ENCODE measurements at places on chromosomes 5 and 9.

GRCh38 chr5:151642472-151643140 lies 44.1 kb downstream of the SPARC start:
- DNase-seq: no peak

GRCh38 chr5:10705747-10706146 lies 55.3 kb downstream of the DAP start:
- no peak for DNase-seq

- DNase-seq: no peak
These were observed 37.8 kb downstream of the RALGPS1 start for GRCh38 chr9:126952205-126952977.

GRCh38 chr5:178535299-178536175 lies 54.7 kb downstream of the COL23A1 start:
- DNase-seq: no peak

- no peak for DNase-seq
These were observed 1095.7 kb upstream of the DMAC1 start for GRCh38 chr9:8895106-8895860.

GRCh38 chr9:35664531-35665470 lies at the start of gene ARHGEF39:
Gene ARHGEF39 (minus strand): TSS chr9:35665195. CDS start chr9:35665169, 26 bp downstream.
- peak; percentile 31 for DNase-seq

- peak; percentile 48 for DNase-seq
These were observed 684 bp downstream of the DNAJA1 start for GRCh38 chr9:33025572-33026342.

- no peak for DNase-seq
These were observed 534 bp downstream of the SRFBP1 start for GRCh38 chr5:121962347-121962670.

DNA sequence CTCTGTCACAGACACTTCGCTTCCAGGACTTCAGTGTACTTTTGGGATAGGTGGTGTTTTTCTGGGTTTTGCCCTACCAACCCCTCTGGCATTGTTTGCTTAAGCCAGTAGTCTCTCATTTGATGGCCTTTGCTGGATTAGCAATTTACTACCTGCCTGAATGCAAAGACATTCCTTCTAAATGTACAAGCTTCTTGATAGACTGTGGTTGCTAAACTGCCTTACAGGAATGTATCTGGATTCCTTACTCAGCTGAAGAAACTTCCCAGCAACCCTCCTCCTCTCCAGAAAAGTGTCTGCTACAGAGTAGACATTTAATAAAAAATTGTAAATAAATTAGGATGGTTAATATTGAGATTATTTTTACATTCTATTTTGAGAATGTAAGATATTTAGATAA lies 1916.7 kb downstream of the EFNA5 start:
- no peak for DNase-seq

- DNase-seq: no peak
These were observed 27.4 kb downstream of the RCL1 start for GRCh38 chr9:4820168-4820567.

DNA sequence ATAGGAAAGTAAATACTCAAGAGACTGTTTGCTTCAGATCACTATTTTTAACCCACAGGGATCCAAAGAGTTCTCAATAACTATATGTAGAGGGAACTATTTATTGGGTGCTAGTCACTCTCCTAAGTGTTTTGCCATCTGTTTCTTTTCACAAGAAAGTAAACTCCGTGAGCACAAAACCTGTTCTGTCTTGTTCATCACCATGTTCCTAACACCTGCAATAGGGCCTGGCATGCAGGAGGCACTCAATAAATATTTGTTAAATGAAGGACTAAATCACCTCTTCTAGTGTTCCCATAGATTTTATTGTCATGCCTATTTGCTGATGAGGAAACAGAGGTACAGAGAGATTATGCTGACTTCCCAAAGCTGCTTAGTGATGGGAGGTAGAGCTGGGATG lies 118.2 kb downstream of the VCAN start:
- DNase-seq: no peak

DNA sequence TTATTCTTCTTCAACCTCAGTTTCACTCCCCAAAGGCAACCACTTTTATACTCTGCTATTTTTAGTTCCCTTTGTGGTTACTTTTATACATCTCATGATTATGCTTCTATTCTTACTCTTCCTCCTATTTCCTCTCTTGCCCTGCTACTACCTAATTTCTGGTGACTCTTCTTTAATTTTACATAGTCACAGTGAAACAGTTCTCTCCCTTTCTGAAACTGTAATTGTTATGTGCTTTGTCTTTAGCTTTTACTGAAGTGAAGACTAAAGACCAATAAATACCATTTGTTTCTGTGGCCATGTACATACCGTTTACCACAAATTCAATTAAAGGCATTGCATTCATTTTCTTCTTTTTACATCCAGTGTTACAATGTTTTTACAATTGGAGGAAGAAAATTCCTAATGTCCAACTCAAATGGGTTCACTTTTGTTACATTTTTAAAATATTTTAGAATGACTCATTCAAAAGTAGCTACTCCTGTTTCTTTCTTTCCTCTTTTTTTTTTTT lies 410.6 kb downstream of the PSAT1 start:
- DNase-seq: no peak

- no peak for DNase-seq
These were observed 109.0 kb downstream of the FAM174A start for GRCh38 chr5:100644185-100644584.

DNA sequence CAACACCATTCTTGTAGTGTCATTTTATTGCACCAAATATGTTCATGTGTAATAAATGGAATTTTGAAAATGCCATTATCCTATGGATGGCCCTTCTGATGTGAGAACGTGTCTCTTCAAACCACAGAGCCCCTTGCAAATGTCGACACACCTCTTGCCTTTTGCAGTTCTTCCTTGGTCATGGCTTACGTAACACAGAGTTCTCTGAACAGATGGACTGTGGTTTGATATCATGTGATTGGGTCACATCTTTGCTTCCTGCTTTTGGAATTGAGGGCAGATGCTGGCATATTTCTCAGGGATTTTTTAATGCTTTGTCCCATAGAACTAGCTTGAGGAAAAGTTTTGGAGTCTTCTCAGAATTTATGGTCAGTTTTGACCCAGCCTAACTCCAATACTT lies 4.6 kb downstream of the TGFBR1 start:
- DNase-seq: no peak

DNA sequence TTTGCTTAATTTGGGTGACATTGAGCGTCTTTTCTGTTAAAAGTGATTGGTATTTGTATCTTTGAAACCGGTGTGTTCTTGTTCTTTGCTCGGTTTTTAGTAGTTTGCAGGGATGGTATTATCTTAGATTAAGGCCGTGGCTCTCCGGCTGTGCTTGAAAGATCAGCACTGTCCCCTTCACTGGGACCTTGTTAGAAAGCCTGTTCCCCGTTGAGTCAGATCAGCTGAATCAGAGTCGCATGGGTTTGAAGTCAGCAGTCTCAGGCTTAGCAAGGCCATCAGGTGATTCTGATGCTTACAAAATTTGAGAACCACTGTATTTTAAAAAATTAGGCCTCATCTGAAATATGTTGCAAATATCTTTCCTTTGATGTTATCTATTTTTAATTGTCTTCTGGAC lies 5.0 kb downstream of the DIRAS2 start:
- DNase-seq: no peak

DNA sequence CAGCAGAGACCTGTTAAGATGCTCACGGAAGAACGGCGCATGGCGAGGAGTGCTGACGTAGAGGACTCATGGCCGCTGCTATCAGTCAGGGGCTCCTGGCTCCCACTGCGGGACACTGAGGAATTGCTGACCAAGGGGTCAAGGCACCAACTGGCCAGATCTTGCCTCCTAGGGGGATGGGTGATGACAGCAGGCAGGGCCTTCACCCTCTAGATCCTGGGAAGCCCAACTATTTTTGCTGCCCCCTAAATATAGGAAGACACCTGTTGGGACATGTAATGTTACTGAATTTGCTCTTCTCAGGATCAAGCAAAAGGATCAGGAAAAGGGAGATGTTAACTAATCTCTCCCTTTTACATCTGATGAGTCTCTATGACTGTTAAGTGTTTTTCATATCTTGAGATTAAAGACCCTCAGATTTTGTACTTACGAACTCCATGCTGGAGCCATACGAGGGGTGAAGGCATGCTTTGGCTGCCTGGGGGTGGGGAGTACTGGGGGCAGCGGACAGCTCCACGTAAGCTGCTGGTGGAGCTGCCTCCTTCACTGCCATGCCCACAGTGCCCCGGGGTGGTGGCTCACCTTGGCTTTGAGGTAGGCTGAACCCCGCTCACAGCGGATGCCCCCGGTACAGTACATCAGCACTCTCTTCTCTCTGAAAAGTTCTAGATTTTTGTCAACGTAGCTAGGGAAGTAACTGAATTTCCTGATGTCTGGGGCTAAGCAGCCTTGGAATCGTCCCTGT lies 28.1 kb downstream of the TSTD2 start:
- no peak for DNase-seq

- no peak for DNase-seq
These were observed 46.1 kb downstream of the ZNF608 start for GRCh38 chr5:124700333-124700732.

DNA sequence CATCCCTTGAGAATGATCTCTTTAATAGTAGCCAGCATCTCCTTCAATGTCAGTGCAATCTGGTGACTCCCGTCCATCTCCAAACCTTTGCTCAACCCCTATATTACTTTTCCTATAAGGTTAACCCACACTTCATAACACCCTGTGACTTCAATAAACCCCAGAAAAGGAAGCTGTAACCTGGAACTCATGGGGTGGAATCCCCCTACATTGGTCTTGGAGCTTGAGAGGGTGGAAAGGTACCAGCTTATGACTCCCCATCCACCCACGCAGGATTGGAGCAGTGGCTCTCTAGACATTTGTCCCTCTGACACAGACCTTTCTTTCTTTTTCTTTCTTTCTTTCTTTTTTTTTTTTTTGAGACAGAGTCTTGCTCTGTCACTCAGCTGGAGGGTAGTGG lies 54.7 kb upstream of the ZFR start:
- no peak for DNase-seq

DNA sequence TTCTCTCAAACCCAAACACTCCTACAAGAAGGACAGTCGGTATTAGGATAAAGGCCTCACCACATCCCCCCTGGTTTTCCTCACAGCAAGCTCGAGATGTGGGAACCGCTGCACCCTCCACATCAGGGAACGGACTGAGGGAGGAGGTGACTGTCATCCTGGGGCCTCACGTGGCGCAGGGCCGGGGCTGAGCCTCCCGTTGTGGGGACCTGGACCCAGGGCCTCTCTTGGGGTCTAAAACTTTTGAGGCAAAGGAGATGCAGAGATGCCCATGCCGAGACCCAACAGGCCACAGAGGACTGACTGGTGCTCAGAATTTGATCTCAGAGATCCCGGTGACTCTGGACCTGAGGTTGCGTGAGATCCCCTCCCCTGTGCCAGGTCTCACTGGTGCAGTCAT lies 72.7 kb downstream of the MRPL36 start:
- DNase-seq: no peak

DNA sequence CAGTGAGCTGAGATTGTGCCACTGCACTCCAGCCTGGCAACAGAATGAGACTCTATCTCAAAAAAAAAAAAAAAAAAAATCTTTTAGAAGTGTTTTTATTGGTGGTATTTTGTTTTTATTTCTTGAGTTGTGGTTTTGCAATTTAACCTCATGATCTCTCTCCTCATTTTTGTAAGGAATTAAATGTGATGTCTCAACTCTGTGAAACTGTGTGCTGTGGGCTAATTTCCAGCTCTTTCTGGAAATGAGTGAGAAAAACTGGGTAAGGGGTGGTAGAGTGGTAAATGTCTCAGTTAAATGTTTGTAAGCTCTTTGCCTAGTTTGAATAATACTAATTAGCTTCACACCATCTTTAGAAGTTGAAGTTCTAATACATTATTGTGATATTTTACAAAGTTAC lies 29.0 kb downstream of the ACO1 start:
- no peak for DNase-seq

GRCh38 chr5:52661903-52662595 lies 125.7 kb upstream of the ITGA1 start:
- DNase-seq: no peak

DNA sequence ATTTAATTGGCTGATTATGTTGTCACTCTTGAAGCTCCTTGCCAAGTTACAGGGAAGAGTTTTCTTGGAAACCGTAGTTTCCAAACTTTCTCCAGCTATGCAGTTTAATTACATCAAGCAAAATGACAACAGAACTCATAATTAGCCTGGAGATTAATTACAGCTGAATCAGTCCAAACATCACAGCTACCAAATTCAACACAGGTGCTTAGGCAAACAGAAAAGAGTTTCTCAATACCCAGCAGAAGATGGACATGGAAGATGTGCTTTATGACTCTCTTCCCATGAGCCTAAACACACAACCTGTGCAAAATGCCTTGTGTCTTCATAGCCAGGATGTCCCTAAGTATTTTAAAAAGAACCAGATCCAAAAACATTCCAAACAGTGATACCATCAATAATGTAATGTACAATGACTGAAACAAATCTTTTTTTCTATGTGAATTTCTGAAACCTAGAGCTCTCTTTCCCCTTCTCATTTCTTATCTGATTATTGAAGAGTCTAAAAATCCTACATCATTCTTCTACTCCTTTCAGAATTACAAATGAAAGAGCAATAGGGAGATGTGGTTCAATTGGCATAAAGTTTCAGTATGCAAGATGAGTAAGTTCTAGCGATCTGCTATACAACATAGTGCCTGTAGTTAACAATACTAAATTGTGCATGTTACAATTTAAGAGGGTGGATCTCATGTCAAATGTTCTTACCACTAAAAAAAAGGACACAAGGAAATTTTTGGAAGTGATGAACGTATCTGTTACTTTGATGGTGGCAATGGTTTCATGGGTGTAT lies 124.3 kb downstream of the RASEF start:
- no peak for DNase-seq

GRCh38 chr9:109499093-109499630 lies 1.1 kb upstream of the PTPN3 start:
- no peak for DNase-seq

DNA sequence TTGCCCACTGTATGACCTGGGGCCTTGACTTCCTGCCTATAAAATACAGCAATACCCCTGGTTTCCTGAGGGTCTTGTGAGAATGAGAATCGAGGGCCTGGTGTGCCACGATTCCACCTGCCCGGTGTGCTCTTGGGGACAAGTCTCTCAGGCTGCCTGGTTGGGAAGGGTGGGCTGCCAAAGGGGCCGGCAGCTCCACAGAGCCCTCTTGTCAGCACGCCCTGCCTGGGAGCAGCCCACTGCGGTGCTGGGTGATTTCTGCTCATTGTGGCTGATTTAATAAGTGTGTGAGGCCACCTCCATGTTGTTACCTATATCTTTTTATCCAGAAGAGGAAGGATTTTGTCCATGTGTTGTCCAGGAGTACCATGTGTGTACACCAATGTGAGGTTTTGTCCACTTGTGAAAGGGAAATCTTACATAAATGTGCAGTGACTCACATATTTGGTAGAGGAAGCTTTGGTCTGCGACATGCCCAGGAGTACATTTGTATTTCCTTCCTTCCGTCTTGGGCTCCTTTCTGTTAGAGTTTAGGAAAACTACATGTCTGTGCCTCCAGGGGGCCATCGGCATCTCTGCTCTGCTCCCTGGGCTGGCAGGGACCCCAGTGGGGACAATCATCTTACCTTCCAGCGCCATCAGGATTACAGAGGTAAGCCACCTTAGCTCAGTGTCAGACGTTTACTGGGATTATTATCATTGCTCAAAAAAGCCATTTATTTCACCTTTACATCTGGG lies 108.6 kb downstream of the PHF2 start:
- no peak for DNase-seq

- DNase-seq: no peak
These were observed 10.1 kb upstream of the FOXI1 start for GRCh38 chr5:170095646-170096045.

Data from stimulated activated CD8-positive, alpha-beta memory T cell treated with anti-CD3 and anti-CD28 coated beads, Interleukin-4, amount 100 ng/mL, for 4 hours (primary cell).